ENCODE measurements at places on chromosomes 3 and 15. TPM values are rescaled to one million over a fixed set of nuclear protein-coding genes. Genes with fewer than 3 reads are reported as not detected.

The ADAMTS17 gene
- total RNA-seq: 0.09 TPM

The DUOX2 gene
- under 0.01 TPM for total RNA-seq

The ANKRD34C gene
- not detected for total RNA-seq

The CLRN1 gene
- not detected for total RNA-seq

The FRMD5 gene
- total RNA-seq: 1.6 TPM

The MINAR1 gene
- 0.57 TPM for total RNA-seq

The SPATA12 gene
- total RNA-seq: not detected

The ROBO2 gene
- 24.9 TPM for total RNA-seq

The BBS4 gene
- total RNA-seq: 20.6 TPM

The TM4SF1 gene
- 483 TPM for total RNA-seq

The OXNAD1 gene
- total RNA-seq: 8.8 TPM

The DAG1 gene
- 31.4 TPM for total RNA-seq

The TMEM42 gene
- 22.8 TPM for total RNA-seq

The ONECUT1 gene
- total RNA-seq: 0.14 TPM

The ACAN gene
- 0.28 TPM for total RNA-seq

The THSD4 gene
- 33.8 TPM for total RNA-seq
